Posterior vena cava (tissue), 2 donors: ENCODE measurements at places on chromosomes 3 and 15.

GRCh38 chr15:22988811-22989210, 8.6 kb upstream of the CYFIP1 start:
- no peak for DNase-seq

DNA sequence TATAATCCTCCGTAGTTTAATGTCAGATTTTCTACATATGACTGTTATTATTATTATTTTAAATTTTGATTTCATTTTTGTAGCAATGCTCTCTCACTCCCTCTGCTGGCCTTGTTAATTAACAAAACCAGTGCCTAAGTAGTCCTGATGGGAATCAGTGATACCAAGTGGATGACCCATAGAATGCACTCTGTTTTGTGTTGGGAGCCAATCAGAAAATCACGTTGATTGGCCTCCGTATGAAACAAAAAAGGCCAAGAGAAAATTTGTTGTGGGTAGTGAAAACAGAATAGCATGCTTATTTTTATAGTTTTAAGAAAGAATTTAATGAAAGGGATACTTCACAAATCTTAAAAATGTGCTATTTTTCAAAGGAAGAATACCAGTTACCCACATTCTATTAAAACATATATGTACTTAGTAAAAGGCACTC, 34.4 kb upstream of the MEIS2 start:
- no peak for DNase-seq

DNA sequence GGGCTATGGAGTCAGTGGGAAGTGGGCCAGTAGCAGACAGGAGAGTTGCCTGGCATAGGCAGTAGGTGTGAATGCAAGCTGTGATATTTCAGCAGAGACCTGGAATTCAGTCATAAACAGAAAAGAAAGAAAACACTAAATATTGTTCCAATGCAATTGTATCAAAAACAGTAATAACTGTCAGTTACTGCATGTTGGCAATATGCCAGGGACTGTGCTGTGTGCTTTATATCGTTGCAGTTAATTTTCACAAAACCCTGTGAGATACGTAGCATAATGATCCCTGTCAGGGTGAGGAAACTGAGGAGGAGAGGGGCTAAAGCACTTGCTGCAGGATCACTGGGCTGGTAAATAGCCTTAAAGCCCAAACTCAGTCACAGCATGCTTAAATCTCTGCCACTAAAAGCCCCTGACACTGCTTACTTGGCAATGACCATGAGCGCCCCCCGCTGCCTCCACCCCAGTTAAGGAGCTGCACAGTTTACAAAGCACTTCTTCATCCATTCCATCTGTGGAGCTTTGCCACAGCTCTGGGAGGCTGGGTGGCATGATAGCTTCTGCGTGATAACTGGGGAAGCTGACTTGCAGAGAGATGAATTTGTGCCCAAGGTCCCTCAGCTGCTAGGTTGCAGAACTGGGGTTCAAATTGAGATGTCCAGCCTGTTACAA, 3.9 kb downstream of the SLC6A1 start:
- no peak for DNase-seq

DNA sequence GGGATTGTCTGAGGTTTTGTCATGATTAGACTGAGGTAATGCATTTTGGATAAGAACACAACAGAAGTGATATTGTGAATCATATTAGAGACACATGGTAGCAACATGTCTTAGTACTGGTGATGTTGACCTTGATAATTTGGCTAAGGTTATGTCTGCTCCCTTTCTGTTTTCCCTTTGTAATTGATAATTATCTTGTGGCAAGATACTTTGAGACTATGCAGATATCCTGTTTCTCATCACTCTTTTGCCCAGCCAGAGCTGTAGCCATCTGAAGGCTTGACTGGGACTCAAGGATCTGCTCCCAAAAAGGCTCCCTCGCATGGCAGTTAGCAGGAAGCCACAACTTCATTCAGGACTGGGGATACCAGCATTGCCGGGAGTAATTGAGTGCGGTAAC, 35.3 kb upstream of the LARS2 start:
- no peak for DNase-seq
